ENCODE measurements at places on chromosomes 5 and 9.

GRCh38 chr5:174796711-174797192, 72.4 kb downstream of the MSX2 start:
- DNase-seq: no peak

GRCh38 chr9:33170464-33171415, 3.6 kb upstream of the B4GALT1 start:
- peak; percentile 43 for DNase-seq

- no peak for DNase-seq
Observed at GRCh38 chr9:7982907-7983306, 183.3 kb upstream of the DMAC1 start.

DNA sequence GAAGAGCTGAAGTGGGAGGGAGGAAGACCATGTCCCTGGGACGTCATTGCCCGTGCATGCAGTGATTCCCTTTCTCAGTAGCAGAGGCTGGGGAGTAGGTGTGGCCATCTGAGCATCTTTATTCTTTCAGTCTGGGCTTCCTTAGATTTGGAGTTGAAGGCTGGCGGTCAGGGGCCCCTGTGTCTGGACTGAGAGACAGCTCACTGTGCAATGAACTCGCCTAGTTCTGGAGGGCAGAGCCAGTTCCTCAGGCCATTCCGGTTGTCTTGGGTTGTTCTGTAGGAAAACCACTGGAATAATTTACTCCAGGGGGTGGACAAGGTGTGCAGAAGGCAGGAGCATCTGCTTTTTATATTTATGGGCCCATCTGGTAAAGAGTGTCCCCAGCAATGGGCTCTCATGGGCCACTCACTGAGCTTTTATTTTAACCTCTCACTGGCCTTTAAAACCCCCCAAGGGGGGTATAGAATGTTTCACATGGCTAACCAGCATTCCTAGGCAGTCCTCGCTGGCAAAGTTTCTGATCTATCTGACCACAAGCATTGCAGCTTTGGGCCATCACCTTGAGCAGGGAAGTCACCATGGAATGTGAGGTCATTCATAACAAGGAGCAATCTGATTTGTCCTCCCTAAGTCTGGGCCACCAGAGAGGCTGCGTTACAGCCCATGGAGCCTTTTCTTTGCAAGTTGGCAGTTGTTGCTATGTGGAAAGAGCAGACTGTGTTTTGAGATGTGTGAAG, 9.2 kb downstream of the STC2 start:
- no peak for DNase-seq

DNA sequence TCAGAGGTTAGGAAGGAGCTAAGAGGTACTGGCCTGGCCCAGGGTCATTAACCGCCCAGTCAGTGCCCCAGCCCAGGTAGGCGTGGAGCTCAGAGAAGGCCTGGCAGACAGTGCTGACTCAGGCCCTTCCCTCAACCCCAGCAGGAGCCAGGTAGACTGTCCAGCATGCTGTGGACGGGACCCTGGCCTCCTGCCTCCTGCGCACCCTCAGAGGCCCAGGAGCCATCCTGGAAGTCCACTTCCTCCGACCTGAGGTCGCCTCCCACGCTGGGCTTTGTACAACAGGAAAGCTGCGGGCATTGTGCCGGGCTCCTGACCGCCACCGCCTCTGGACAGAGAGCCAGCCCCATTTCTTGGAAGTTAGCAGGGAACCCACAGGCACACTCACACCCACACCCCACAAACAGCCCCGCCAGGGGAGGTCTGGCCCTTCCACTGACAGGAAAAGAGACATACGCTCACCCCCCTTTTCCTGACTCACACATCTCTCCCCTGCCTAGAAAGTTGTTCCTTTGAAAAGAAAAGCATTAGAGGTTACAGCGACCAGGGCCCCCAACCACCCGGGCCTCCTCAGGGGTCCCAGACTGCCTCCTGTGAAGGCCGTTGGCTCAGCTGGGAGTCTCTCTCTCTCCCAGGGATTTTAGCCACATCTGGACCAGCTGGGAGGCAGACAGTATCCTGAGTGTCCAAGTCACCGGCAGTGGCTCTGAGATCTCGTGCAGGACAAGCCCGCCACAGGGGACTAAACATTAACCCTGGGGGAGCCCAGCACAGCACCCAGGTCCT, 7.7 kb downstream of the RALGDS start:
- no peak for DNase-seq

DNA sequence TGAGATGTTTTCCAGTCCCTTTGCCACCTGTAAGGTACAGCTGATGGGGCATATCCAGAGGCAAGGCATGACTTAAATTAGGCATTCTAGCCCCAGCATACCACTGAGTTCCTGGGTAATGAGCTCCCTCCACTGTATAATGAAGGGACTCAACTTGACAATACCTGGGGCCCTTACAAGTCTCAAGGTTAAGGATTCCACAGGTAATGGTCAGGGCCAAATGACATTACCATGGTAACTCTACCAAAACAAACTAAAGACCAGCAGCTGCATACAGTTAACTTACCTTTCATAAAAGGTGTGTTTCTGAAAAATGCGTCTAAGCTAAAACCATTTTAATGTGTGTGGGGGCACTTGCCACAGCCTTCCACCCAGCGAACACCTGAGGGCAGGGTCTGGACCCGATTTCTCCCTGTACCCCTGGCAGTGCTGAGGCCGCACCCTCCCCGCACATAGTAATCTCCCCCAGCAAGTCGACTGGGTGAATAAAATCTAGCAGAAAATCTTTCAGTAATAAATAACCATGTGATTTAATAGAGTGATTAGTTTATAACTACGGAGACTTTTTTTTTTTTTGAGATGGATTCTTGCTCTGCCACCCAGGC, 24.2 kb downstream of the CCDC69 start:
- DNase-seq: no peak

GRCh38 chr9:73183917-73184861, 32.5 kb downstream of the ANXA1 start:
- DNase-seq: peak; percentile 66

DNA sequence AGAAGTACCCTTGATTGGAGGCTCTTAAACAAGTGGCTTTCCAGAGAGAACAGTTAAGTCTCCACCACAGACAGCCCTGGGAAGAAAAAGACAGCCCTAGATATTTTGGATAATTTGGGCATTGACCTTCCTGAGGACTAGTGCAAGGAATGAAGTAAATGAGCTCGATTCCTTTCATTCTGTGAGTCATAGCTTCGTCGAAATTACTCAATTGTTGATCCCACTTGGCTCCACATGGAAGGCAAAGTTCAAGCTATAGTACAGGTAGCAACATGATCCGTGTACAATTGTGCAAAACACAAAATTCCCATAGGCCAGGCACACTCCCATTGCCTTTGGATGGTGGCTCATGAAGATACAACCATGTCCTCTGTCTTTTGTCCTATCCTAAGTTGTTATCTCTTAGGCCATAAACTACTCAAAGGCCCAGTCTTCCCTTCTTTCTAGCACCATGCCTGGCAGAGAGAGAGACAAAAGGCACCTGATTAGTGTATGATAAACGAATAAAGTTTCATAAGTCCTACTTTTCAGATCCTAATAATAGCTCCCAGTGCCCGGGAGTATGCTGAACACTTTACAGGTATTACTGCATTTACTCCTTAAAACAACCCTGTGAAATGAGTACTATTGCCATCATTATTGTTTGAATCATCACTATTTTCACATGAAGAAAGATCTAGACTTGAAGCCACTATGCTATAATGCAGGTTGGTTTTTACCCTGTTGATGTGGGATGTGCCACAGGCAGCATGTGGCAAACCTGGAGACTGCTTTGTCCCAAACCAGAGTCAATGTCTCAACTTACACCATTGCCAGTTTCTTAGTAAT, 116.7 kb upstream of the RANBP3L start:
- no peak for DNase-seq

DNA sequence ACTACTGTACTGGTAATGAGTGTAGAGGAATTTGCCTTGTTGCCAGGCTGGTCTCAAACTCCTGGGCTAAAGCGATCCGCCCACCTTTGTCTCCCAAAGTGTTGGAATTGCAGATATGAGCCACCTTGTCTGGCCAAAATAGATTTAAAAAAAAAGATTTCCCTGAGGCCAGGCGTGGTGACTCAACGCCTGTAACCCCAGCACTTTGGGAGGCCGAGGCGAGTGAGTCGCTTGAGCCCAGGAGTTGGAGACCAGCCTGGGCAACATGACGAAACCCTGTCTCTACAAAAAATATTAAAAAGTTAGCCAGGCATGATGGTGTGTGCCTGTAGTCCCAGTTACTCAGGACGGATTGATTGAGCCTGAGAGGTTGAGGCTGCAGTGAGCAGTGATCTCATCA, 62.5 kb downstream of the IPO11 start:
- no peak for DNase-seq

- DNase-seq: no peak
Observed at GRCh38 chr9:114303571-114303970, 19.3 kb upstream of the ORM1 start.

All from HT-29 (cell line).